Activated B cell treated with CpG ODN at 0.5 μM for 24 hours (primary cell): ENCODE measurements at places on chromosomes 7 and 10.

GRCh38 chr7:12630513-12630819 is 57.0 kb upstream of the ARL4A start:
- DNase-seq: no peak

- DNase-seq: no peak
Measured at GRCh38 chr10:75902816-75903215, 471.4 kb downstream of the LRMDA start.

- no peak for DNase-seq
Measured at GRCh38 chr10:59173414-59173813, 3.0 kb upstream of the PHYHIPL start.

GRCh38 chr10:128062881-128063563 is 63.2 kb downstream of the MKI67 start:
- DNase-seq: peak; percentile 57

- no peak for DNase-seq
Measured at GRCh38 chr10:72218325-72218724, 2.2 kb upstream of the ASCC1 start.

GRCh38 chr7:28346676-28347363 is 65.5 kb upstream of the CREB5 start:
- DNase-seq: no peak

GRCh38 chr10:86871563-86872183 is 85.7 kb downstream of the MMRN2 start:
- no peak for DNase-seq

DNA sequence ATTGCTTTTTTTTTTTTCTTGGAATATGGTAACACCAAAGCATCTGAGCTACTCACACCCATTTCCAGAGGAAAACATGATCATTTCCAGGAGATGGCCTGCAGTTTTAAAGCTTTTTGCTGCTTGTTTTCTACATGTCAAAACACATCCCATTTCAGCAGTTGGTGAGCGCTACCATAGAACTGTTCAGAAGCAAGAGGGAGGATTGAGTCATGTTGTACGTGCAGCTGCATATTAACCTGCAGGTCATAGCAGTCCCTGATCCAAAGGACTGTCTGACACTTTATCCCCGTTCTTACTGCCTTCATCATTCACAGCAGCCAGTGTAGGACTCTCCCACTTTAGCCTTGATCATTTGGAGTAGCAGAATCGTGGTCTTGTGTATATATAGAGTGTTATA is 124.6 kb downstream of the AUTS2 start:
- DNase-seq: no peak

DNA sequence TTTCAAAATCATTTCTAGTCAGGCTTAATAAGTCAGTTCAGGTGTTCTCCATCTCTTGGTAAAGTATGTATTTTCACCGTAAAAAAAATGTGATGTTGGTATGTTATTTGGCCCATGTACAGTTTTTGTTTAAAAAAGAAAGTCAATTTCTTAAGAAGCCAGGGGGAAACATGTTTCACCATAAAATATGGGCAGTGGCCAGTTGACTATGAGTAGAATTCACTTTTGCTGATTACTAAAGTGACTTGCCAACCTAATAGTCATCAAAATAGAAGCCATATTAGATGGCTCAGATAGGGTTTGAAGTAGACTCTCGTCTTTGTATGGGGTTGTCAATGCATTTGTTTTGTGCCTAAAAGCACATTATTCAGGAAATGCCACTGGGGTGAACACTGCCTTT is 266.3 kb downstream of the BICC1 start:
- no peak for DNase-seq

GRCh38 chr10:78139341-78139740 is 105.7 kb downstream of the RPS24 start:
- no peak for DNase-seq

DNA sequence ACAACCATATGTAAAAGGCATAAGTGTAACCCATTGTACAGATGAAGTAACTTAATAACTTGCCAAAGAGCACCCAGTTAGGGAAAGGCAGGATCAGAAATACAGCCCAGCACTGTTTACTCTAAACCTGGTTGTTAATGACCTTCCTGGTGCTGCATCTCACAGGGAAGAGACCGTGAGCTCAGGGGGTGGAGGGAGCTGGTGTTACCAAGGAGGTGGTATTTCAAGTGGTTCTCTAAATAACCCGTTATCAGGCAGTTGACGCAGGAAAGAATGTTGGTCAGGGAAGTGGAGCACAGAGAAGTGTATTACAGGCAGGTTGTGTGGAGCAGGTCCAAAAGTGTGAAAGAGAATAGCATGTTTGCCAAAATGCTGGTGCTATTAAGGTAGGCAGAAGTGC is 4.4 kb upstream of the ST7 start:
- DNase-seq: no peak

- DNase-seq: no peak
Measured at GRCh38 chr7:73431041-73431835, 2.3 kb upstream of the FZD9 start.

DNA sequence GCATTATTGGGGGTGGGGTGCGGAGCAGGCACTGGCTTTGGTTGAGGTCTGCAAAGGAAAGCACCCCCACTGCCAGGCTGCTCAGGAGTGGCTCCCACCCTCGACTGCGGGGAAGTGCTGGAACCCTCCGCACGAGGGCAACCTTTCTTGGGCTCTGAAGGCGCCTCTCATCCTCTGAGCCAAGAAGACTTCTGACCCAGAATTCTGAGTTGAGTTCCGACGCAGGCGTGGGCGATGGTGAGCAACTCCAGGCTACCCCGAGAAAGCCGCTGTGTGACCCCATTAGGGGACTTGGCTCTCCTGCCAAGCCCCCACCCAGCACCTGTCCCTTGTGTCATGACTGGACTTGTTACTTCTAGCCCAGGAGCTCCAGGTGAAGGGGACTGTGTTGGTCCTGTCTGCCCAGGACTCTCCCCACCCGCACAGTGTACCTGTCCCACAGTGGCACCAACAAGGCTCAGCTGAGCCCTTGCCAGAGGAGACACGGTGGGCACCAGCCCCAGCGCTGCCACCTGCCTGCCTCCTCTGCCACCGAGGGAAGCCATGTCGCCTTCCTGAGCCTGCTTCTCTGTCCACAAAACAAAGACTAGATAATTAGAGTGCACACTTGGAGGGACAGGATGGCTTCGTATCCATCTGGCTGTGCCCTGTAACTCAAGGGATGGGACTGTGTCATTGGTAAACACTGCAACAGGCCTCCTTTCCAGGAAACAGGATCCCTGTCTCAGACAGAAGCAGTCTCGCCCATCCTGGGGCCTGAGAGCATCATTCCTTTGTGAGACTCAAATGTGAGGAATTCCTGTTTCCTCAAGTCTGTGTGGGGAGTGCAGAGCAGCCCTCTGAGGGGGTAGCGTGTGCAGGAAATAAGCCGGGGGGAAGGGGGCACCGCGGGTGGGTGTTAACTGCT is 128.8 kb downstream of the LHPP start:
- no peak for DNase-seq

DNA sequence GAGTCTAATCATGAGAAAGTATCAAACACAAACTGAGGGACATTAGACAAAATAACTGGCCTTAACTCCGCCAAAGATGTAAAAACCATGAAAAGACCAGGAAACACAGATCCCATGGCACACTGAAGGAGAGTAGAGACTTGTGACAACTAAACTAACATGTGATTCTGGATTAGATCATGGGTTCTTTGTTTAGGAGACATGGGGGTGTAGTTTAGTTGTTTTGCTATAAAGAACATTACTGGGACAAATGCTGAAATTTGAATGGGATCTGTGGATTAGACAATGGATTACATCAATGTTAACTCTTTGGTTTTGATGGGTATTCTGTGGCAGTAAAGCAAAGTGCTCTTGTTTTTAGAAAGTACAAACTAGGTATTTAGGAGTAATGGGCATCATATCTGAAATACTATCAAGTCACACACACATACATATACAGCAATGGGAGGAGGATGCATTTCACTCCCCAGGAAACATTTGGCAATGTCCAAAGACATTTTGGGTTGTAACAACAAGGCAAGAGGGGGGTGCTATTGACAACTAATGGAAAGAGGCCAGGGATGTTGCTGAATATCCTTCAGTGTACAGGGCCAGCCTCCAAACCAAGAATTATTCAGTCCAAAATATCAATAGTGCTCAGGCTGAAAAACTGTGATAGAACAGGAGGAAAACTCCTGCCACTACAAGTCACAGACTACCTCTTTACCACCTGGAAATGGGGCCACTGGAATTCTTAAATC is 32.4 kb downstream of the WAPL start:
- DNase-seq: no peak

- no peak for DNase-seq
Measured at GRCh38 chr7:47493976-47494911, 87.7 kb downstream of the TNS3 start.

DNA sequence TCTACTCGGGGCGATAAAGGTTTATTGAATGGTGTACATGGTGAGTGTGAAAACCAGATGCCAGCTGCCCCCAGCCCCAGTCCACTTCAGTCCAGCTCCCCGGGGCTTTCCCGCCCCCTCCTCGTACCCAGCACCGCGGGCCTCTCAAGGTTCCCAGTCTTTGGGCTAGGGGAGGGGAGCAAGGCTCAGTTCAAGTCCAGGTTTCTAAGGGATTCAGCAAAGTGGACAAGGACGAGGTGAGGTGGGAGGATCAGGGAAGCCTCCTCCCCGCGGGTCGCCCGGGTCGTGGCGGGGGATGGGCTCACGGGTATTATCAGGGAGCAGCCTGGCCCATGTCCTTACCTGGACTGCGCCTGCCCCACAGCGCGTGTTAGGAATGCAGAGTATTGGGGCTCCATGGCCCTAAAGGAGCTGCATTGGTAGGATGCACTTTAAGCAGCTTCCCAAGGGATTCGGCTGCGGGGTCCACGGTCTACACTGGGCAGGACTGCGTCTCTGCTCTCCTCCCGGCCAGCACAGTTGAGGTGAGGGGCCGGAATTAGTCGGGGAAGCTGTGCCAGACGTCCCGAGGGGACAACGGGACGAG is 541 bp upstream of the PFKFB3 start:
- DNase-seq: no peak

DNA sequence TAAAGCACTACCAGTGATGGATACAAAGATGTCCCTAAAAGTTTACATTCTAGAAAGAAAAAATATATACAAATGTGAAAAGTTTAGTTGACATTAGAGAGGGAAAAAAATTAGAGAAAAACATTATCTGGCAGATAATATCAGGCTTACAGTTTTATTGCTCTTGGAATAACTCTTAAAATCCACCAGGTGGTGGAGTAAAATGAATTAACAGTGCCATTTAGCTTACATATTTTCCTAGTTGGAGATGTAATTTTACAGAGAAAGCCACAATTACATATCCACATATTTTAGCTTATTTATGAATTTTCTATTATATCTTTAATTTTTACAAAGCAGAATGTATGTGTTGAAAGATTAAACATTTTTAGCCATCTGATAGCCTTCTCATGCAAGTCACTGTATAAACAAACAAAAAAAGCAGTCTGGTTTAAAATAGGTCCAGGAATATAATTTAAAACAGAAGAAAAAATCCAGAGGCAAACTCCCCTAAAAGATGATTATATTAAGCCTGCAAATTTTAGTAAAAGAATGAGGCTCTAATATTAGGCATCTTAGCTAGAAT is 6.5 kb downstream of the CABCOCO1 start:
- DNase-seq: no peak

GRCh38 chr7:50560865-50561351 is 4.3 kb downstream of the DDC start:
- no peak for DNase-seq

- no peak for DNase-seq
Measured at GRCh38 chr7:8037151-8037550, 68.6 kb downstream of the GLCCI1 start.

DNA sequence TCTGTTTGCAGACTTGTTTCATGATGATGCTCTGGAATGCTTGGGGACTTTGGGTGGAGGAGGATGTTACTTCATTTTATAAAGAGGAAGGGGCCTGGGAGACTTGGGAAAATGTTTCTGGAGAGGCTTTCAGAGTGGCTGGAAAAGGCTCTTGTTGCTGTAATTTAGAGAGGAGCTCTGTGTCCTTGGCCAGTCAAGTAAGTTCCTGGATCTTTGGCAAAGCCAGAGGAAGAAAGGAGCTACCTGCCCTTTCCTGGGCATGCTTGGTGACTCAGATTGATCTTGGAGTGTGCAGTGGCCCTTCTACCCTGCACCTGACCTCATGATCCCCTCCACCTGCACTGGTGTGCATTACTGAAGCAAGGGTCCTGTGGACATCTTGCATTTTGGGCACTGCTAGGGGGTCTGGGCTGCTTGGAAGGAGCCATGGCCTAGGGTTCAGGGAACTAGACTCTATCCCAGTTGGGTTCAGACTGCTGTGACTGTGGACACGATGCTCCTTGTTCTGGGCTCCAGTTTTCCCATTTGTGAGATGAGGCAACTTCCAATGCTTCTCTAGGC is 56.1 kb downstream of the ADCYAP1R1 start:
- DNase-seq: no peak

DNA sequence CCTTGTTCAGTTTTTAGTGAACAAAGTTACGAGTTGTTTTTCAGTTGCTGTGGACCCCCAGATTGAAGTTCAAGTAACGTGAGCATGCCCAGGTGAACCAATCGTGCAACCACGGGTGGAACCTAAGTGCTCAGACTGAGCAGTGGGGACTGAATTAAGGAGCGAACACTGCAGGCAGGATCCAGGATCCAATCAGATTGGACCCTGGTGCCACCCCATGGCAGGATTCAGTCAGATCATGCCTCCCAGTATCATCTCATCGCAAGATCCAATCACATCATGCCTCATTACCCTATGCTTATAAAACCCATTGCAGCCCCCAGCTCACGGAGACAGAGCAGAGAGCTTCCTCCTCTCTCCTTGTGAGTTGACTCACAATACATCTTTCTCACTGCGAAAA is 80.9 kb downstream of the PFKFB3 start:
- no peak for DNase-seq

DNA sequence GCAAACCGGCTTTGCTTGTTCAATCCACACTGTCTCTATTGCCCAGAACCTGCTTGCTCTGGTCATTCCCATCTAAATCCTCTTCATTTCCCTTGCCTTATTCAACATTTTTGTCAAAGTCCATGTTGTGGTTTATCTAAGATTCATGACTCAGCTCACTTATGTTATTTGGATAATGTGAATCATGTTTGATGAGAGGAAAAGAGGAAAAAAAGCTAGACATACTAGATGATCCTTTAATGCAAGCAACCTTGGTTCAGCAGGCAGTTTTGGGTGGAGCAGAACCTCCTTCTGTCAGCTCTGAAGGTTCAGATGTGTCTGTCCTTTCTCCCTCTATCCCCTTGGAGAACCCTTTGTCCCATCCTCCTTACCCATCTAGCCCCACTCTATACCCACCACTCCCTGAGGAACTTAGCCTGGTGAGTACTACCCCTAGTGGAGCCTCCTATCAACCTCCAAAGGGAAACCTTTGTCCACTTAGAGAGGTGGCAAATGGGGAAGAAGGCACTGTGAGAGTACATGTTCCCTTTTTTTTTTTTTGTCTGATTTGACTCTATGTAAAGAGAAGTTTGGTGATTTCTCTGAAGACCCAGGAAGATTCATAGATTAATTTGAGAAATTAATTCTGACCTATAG is 2.1 kb upstream of the SAMD9L start:
- no peak for DNase-seq

- no peak for DNase-seq
Measured at GRCh38 chr10:76998451-76998850, 639.2 kb downstream of the KCNMA1 start.

DNA sequence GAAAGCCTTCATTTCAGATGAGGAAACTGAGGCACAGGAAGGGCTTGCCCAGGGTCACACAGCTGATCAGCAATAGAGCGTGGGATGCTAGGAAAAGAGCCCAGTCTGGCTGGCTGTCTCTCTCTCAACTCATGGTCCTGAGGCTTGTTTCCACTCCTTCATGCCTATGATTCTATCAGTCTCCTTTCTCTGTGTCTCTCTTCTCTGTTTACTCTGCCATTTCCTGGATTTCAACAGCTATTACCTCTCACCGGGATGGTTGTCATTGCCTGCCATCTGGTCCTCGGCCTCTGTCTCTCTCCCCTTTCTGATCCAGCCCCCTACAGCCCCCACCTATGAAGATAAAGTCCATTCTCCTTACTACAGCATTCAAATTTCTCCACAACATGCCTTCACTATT is 93.3 kb upstream of the AGBL3 start:
- no peak for DNase-seq
